ENCODE measurements at places on chromosomes 6 and 20.

DNA sequence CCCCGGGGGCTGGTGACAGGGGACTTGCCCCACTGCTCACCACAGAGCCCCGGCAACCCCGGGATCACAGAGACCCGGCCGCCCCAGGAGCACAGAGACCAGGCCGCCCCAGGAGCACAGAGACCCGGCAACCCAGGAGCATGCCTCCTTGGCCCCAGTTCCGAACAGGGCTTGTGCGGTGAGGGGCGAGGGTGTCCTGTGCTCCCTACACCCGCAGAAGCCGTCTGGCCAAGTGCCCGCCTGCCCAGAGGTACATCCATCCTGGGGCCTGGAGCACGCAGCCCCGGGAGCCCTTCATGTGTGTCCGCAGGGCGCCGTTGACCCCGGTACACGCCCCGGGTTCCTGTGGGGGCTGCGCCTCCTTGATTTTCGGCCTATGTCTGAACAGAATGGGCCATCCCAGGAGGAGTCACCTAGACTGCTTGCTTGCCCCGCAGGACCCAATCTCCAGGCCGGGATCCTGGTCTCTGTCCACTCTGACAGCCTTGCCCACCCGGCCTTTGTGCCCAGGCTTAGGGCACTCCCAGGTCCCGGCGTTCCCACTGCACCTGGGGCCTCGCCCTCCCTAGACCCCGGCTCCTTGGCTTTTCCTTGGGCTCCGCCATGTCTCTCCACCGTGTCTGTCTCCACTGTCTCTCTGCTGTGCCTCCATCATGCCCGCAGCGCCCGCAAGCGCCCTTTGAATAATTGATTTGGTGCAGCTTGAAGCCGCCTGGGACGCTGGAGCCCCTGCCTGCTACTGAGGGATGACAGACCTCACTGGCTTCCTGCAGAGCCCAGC lies 219.8 kb downstream of the ERMARD start:
- no peak for DNase-seq

DNA sequence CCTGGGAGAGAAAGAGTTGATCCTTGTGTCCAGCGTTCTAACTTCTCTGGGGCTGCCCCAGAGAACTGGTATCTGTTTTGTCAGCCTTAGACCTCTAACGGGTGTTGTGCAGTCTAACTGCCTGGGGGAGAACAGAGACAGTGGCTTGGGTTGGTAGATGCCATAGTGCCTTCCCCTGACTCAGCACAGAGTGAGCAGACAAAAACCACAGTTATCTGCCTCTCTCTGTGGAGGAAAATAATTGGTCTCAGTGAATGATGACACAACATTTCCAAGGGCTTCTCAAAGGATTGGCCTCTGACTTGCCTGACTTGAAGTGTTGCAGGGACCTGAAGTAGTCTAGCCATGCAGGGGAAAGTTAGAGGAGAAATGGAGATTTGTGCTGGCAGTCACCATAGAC lies 226.2 kb upstream of the MAN1A1 start:
- no peak for DNase-seq

GRCh38 chr6:3336066-3336786 lies 77.5 kb downstream of the PSMG4 start:
- DNase-seq = no peak

DNA sequence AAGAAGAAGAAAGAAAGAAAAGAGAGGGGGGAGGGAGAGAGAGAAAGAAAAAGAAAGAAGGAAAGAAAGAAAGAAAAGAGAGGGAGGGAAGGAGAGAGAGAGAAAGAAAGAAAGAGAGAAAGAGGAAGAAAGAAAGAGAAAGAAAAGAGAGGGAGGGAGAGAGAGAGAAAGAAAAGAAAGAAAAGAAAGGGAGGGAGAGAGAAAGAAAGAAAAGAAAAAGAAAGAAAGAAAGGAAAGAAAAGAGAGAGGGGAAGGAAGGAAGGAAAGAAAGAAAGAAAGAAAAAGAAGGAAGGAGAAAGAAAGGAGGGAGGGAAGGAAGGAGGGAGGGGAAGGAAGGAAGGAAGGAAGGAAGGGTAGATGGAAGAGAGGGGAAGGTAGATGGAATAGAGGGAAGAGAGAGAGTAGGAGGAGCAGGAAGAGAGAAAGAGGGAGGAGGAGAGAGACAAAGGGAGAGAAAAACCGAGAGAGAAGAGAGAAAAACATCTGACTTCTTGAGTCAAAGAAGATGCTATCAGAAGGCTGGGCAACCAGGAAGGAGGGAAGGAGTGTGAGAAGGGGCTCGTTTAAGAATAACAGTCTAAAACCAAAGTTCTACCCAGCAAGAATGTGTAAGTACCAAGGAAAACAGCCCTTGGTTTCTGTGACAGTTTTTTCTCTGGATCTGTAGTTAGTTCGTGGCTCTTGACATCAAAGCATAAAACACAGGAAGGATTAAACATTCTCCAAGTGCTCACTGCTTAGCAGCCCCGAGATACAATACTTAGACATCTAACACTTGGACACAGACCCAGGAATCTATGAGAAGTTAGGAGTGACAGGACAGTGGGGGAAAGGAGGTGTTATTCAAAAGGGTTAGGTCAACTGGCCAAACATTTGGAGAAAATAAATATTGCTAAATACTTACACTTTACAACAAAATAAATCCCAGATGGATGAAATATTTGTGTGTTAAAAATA lies 131.9 kb upstream of the STMND1 start:
- no peak for DNase-seq

GRCh38 chr6:126145351-126145750 lies 159.0 kb downstream of the TRMT11 start:
- DNase-seq = no peak

DNA sequence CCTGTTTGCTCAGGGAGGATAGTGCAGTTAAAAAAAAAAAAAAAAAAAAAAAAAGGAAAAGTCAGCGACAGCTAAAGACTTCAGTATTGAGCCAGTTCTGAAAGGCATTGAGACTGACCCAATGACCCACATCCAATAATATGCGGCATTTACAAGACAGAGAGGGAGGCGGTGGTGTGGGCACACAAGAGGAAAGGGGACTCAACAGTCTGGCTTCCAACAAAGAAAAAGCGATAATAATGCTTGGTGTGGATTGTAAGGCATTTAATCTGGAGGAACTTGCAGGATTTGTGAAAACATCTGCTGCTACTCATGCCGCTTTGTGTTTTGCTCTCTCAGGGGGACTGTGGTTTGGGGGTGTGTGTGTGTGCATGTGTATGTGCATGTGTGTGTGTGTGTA lies 784.3 kb upstream of the CHD6 start:
- no peak for DNase-seq

DNA sequence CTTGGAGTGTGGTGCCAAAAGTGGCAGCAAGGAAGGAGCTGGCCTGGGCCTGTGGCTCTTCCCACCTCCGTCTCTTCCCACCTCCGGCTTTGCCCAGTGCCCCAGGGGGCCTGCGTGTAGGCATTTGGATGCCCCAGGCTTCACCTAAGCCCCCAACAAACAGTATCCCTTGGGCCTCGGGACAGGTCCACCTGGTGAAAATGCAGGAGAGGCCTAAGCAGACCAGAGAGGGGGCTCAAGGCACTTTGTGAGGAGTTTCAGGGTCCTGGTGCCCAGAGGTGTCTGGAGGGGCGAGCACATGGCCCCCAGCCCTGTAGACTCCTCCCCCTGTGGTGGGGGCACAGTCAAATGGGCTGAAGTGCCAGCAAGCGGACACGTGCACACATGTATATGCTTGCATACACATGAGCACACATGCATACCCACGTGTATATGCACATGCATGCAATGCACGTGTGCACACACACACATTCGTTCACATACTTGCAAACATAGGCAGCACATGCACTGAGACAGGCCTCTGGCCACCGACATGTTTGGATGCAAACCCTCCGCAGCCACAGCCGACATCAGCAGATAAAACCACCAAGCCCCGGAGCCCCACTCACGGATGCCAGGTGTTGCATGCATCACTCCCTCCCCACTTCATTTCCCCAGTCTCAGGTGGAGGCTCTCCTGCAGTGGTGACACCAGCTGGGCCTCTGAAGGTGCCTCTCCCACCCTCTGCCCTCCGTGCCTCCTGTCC lies 124.5 kb downstream of the TAF4 start:
- no peak for DNase-seq

DNA sequence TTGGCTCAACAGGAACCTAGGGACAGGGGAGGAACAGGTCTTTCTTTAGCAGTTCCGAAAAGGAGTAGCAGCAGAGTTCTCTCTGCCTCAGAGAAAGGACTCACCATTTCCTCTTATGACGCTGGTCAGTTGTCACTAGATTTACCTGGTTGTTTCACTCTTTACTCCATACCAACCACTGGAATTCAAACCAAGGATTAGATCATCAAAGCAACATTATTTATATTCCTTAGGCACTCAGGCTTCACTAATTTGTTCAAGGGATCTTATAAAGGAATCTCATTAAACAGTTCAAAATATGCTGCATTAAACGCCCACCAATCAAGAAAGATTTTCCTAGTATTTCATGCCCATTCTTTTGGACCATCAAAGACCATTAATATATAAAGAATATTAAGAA lies 1129.5 kb upstream of the MAP3K7 start:
- DNase-seq = no peak

DNA sequence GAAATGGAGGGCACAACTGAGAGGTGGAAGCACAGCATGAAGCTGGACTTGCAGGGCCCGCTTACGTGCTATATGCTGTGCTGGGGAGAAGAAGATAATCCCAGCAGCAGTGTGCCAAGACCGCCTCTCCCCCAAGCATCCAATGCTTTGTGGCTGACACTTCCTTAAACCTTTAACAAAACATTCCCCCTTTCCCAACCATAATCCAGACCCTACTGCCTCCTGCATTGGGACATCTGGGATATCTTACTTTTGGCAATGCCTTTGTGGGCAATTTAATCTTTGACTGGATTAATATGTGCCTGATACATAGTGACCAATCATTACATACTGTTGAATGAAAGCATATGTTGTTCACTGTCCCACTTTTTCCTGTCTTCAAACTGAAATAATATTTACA lies 3.1 kb upstream of the TENT5A start:
- no peak for DNase-seq

- no peak for DNase-seq
These were observed 17.9 kb downstream of the RPF2 start for GRCh38 chr6:110999634-111000270.

- no peak for DNase-seq
These were observed 233.2 kb downstream of the ARHGAP18 start for GRCh38 chr6:129476810-129477209.

DNA sequence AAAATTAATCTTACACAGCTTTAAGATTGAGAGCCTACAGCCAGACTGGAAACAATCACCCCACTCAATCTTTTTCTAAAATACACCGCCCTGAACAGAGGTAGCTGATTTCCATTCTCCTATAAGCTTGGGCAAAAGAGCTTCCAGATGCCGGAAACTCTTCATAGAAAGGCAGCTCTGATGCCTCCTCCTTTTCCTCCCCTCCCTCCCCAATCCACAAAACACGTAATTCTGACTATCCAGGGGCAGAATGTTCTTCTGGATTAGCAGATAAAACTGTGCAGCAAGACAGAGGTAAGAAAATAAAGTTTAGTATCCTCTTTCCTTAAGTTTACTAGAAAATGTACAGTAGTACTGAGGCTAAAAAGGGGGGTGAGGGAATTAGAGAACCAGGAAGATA lies 15.8 kb downstream of the ADNP start:
- DNase-seq = no peak

DNA sequence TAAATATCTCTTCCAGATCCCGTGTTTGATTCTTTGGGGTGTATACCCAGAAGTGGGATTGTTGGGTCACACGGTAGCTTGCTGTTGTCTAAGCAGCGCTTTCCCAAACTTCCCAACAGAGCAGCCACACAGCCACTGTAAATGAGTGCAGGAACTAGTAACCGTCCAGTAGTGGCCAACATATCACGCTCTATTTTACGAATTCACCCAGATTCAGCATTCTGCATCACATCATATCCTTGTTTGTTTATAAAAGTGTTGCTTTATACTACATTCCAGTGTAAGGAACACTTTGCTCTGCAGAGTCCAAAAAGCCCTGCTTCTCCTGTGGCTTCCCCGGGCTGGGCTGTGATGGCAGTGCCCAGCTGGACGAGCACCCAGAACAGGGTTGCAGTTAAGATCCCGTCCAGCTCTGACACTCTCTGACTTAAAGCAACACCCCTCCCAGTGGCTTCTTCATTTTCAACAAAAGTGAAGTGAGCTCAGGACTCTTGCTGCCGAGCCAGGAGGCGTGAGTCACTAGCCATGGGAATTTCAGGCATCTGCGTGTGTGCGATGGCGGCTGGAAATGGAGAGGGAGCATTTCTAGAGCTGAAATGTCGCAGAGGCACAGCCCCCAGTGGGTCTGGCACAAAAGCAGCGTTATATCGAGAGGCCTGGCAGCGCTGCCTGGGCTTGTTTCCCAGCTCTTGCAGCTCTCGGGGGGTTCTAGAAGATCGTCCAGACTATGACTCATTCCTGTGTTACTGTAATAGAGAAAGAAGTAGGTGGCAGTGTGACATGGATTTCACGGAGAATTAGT lies 216.3 kb upstream of the ECI2 start:
- DNase-seq = no peak

DNA sequence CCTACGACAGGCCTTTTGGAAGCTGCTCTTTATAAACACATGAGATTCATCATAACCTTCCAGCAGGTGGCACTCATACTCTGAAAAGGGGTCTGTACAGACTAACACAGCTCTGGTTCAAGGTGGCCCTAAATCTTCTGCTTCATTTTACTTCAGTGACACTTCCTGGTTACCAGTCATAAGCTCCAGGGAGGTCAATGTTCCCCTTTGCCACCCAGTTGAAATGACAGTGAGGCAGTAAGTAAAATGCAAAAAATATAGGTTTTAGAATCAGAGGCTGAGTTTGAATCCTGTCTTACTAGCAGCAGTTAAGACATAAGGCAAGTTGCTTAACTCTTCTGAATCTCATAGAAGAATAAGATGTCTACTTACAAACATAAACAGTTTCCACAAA lies 132.8 kb downstream of the CDK19 start:
- DNase-seq = peak; percentile 9

DNA sequence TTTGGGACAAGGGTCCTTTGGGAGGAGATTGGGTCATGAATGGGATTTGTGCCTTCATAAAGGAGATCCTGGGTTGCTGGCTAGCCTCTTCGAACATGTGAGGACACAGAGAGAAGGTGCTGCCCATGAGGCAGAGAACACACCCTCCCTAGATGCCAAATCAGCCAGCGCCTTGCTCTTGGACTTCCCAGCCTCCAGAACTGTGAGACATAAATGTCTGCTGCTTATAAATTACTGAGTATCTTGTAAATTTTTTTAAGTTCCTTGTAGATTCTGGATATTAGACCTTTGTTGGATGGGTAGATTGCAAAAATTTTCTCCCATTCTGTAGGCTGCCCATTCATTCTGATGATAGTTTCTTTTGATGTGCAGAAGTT lies 297.5 kb upstream of the FOXQ1 start:
- DNase-seq = no peak

DNA sequence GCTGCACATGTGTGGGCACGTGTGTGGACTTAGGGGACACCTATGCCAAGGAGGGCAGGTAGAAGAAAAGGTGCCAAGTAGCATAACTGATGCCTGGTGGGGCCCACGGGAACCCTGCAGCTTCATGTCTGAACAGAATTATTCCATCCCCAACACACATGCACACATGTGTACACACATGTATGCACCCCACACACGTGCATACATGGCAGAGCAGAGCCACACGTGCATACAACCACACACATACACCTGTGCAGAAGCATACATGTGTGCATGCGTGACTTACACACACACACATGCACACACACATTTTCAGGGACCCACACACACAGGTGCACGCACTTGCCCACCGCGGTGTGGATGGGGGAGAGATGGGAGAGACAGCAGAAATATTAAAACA lies 51.7 kb upstream of the CHRNA4 start:
- DNase-seq = no peak

GRCh38 chr20:38286586-38287531 lies 17.1 kb upstream of the BPI start:
- DNase-seq = no peak

GRCh38 chr6:15621203-15622044 lies 41.4 kb downstream of the DTNBP1 start:
- DNase-seq = no peak

- DNase-seq = no peak
These were observed 41.5 kb downstream of the SNRNP48 start for GRCh38 chr6:7631466-7631865.
